ENCODE measurements at places on chromosomes 12 and 14.
A peak's percentile ranks its signal among the peaks of the same experiment; 100 is the strongest.

DNA sequence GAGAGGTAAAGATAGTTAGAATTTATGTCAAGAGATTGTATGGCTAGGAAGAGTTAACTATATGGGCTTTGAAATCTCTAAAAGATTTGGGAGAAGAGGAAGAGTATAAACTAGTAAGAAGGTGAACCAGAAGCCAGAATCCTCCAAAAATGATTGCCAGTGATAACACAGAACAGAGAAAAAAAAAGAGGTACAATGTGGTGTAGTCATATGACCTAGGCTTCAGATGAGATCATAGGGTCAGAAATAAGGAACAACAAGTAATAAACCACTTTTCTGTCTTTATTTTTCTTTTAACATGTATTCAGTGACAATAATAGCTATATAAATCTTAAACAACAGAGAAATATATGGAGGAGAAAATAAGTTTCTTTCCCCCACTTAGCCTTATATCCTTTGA is 2.0 kb upstream of the NECAP1 start:
- H3K36me3 ChIP-seq, result no peaks in the 10 kb centered on the region
- DNase-seq, result no peak
- H3K4me3 ChIP-seq, result peak overlapping the region; percentile 21

- H3K4me1 ChIP-seq, result peaks cover 35% of the 10 kb centered on the region
- no peak for DNase-seq
- no peak within 1 kb of the TSS for H3K27ac ChIP-seq
- H3K36me3 ChIP-seq, result no peaks in the 10 kb centered on the region
Observed at GRCh38 chr12:54000116-54001114, at the start of gene HOXC9. Gene HOXC9 (plus strand): TSS chr12:54000161. CDS start chr12:54000189, 28 bp downstream.

- DNase-seq, result peak; percentile 57
- H3K27ac ChIP-seq, result peak overlapping the region; percentile 34
- H3K27me3 ChIP-seq, result no peaks in the 10 kb centered on the region
Observed at GRCh38 chr14:55373784-55374705, 37.6 kb downstream of the ATG14 start.

GRCh38 chr14:34610101-34610500 is 19.8 kb downstream of the SNX6 start:
- no peak for DNase-seq
- peaks cover 48% of the 10 kb centered on the region for H3K36me3 ChIP-seq
- no peak overlapping the region for H3K27ac ChIP-seq
- peaks cover 6% of the 10 kb centered on the region for H3K4me1 ChIP-seq

DNA sequence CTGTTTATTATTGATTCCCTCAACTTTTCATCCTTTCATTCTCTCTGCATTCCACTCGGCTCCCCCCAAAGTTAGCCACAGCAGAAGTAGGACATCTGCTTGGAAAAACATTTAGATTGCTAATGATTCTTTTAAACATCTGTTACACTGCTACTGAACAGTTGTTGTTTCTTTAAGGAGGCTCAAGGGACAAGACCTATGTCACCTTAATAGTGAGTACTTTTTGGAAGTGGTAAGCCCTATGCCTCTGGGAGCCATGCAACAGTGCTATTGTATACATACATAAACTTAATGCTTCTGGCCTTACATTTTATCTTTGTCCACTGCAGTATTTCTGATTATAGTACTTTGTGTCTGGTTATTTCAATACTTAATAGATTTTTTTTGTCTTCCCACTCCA is 628.2 kb upstream of the FOXG1 start:
- no peaks in the 10 kb centered on the region for H3K36me3 ChIP-seq
- no peaks in the 10 kb centered on the region for H3K4me1 ChIP-seq
- H3K27ac ChIP-seq, result no peak overlapping the region
- DNase-seq, result no peak
- H3K27me3 ChIP-seq, result no peaks in the 10 kb centered on the region
